ENCODE measurements at places on chromosomes 4 and X. TPM values are rescaled to one million over a fixed set of nuclear protein-coding genes. Genes with fewer than 3 reads are reported as not detected.

The F8 gene
- total RNA-seq = 43.4 TPM

The CABS1 gene
- total RNA-seq = not detected

The DSPP gene
- total RNA-seq = not detected

The MAGEA12 gene
- not detected for total RNA-seq
